ENCODE measurements at places on chromosomes 2 and 18.

DNA sequence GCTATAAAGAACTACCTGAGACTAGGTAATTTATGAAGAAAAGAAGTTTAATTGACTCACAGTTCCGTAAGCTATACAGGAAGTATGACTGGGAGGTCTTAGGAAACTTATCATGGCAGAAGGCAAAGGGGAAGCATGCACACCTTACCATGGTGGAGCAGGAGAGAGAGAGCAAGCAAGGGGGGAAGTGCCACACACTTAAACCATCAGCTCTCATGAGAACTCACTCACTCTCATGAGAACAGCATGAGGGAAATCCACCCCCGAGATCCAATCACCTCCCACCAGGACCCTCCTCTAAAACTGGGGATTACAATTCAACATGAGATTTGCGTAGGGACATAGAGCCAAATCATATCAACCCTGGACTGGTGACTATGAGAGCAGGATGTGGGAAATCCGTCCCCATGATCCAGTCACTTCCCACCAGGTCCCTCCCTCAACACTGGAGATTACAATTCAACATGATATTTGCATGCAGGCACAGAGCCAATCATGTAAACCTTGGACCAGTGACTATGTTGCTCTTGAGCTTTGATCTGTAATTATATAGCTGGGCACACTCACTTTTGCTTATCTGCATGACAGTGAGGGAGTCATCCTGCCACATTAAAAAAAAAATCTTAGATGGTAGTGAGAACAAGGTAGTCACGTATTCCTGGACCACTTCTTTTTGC is 12.9 kb downstream of the ADAM23 start:
- no peak for DNase-seq

DNA sequence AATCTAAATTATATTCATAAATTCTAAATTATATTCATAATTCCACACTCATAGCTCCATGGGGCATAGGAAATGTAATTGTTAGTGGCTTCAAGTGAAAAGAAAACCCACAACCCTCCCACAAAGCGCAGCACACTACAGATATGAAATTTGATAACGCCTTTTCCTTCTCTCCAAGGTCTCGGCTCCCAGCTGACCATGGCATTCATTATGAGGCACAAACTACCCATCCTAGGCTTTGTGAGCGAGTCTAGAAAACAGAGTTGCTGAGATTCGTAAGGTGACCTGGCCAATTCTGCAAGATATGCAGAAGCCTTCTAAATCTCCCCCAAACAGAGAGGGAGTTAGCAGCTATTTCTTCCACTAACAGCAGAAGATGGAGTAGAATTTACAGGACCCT is 5.4 kb downstream of the NPPC start:
- DNase-seq, result no peak

DNA sequence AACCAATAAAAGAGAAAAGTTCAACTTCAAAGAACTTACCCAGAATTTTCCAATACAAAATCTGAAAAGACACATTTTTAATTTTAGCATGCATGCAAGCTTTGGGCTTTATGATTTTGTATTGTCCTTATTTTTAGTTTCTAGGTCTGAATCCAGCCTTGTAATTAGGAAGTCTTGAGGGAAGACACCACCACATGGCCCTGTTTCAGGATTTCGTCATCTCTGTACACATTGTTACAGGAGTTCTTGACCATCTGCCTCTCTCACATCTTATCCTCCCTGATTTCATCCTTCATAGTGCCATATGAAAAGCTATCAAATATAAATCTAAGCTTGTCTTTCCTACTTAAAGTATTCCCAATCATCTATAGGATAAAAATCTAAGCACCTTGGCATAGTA is 176.1 kb downstream of the TXNL1 start:
- DNase-seq, result no peak

- DNase-seq, result no peak
Observed at GRCh38 chr18:49139766-49140165, 189.0 kb upstream of the SMAD7 start.

GRCh38 chr2:133569286-133569830 is 1.1 kb upstream of the NCKAP5 start:
- DNase-seq, result no peak

GRCh38 chr2:152036611-152037469 is 62.0 kb downstream of the CACNB4 start:
- peak; percentile 76 for DNase-seq

- DNase-seq, result no peak
Observed at GRCh38 chr2:201938156-201938775, 95.4 kb upstream of the FZD7 start.

DNA sequence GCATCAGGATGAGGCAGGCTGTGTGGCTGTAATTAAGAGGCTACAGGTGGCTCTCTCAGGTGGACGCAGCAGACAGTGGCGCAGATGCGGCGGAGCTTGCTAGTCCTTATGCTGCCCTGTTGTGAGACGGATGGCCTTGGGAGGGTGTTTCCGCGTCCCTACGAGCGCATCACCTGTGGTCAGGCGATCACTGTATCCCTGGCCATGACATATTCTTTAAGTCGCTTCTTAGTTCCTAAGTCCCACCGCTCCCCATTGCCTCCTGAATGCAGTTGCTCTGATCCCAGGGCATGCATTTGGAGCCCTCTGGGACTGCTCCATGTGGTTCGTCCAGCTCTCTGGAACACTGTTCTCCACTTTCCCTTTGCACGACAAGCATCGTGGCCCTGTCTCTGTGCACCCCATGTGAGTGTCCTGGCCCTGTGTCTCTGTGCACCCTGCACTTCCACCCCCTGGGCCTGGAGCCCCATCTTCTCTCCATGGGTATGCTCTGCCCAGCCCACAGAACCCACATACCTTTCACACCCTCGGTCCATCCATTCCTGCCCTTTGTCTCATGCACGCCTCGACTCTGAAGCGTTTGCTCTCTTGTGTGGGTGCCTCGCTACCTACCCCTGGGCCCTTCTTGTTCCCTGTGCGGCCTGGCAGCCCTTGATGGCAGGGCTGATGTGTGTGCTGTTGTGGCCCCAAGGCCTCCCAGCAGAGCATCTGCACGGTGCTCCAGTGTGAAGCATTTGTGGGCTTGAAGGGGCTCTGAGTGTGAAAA is 74.4 kb downstream of the SH3RF3 start:
- no peak for DNase-seq

- DNase-seq, result no peak
Observed at GRCh38 chr2:153132418-153132817, 346.1 kb downstream of the RPRM start.

GRCh38 chr2:105358593-105358992 is 21.3 kb downstream of the C2orf49 start:
- no peak for DNase-seq

- DNase-seq, result peak; percentile 89
Observed at GRCh38 chr2:28904802-28905457, 10.5 kb downstream of the WDR43 start.

- no peak for DNase-seq
Observed at GRCh38 chr18:34411952-34412351, 187.2 kb upstream of the NOL4 start.
